ENCODE measurements at places on chromosomes 12 and 14.

DNA sequence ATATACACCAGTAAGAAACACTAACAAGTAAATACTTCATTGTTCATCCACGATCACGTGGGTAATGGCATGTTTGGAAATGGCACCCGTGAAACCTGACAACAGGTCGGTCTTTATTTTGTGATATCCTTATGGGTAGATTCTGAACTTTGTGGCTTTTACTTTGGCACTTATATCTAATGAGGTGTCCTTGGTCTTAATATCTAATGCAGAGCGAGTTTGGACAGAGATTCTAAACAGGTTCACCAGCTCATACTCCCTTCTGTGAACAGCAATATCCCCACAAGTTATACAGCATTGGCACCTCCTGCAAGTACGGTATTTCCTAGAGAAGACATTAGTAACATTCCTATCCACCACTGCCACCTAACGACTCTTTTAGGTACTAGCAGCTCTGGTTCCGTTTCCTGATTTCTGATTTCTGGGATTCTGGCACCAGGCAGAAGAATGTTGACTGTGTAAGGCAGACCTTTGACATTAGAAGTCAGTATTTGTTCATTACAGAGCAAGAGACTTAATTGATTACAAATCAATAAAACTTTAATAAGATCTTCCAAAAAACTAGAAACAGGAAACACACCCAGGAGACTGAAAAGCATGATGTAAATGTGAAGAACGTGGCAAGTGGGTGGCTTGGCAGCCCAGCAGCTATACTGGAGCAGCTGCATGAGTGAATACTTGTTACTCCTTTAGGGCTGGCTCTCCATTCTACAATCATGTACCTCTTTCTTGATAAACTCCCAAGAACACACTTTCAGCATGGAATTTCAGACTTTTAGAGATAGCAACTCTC lies 2.5 kb downstream of the ANG start:
- DNase-seq = peak; percentile 45

- no peak for DNase-seq
Measured at GRCh38 chr14:61192989-61193388, 88.1 kb downstream of the TMEM30B start.

DNA sequence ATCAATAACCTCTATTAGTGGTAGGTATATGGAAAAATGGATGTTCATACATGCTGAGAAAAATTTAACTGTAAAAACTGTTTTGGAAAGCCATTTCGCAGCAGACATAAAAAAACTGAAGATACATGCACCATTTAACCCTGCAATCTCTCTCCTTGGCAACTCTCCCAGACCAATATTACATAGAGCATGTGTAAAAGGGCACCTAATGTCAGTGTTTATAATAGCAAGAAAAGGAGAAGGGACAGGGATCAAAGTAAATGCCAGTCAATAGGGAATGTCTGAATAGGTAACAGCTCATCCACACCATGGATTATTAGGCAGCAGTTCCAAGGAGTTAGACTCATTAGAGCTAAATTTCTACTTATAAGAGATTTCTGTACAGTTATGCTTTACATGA lies 77.2 kb downstream of the BTG1 start:
- no peak for DNase-seq

DNA sequence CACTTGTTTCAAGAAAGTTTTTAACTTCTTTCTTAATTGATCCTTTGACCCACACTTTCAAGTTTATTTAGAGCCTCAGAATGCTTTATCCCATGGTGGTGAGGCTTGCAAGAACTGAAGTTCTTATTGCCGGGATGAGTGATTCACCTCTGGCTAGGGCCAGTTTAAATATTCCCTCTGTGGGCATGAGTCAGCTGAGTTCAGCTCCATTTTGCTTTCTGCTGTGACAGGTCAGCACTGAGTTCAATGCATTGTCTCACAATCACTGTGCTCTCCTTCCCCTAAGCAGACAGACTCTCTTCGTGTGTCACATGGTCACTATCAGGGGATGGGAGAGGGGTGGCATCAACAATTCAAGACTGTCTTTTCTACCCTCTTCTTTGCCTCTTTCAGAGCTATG lies 514.6 kb upstream of the FBXO33 start:
- DNase-seq = no peak

- DNase-seq = no peak
Measured at GRCh38 chr14:22651586-22651985, 7.4 kb upstream of the OR6J1 start.

GRCh38 chr12:13853471-13853870 lies 127.9 kb downstream of the GRIN2B start:
- DNase-seq = no peak

DNA sequence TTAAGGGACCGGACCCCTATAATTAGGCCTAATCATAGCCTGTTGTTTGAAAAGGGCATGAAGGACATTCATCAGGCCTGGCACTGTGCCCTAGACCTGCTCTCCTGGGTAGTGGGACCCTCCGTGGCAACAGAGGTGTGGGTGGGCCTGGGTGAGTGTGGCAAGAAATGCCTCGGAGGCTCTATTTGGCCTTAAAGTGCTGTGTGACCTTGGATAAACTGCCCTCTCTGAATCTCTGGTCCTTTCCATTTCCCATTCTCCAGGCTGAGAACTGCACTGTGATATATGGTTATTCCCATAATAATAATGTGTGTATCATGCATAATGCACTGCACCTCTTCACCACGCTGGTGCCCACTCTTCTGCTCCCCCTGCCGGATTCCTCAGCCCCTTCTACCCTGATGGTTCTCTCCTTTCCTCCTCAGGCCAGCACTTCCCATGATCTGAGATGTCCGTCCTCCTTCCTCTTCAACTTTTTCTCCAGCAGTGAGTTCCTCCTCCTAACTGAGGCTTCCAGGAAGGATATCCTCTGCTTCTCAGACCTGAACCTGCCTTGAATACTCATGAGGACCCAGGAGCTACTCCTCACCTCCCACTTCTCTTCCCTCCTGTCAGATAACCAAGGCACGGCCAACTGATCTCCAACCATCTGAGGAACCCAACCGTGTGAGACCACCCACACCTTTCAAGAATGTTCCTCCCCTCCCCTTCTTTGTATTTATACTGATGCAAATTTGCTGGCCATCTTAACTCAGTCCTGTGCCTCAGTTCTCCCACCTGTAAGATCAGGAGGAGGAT lies 111.0 kb upstream of the PZP start:
- no peak for DNase-seq

DNA sequence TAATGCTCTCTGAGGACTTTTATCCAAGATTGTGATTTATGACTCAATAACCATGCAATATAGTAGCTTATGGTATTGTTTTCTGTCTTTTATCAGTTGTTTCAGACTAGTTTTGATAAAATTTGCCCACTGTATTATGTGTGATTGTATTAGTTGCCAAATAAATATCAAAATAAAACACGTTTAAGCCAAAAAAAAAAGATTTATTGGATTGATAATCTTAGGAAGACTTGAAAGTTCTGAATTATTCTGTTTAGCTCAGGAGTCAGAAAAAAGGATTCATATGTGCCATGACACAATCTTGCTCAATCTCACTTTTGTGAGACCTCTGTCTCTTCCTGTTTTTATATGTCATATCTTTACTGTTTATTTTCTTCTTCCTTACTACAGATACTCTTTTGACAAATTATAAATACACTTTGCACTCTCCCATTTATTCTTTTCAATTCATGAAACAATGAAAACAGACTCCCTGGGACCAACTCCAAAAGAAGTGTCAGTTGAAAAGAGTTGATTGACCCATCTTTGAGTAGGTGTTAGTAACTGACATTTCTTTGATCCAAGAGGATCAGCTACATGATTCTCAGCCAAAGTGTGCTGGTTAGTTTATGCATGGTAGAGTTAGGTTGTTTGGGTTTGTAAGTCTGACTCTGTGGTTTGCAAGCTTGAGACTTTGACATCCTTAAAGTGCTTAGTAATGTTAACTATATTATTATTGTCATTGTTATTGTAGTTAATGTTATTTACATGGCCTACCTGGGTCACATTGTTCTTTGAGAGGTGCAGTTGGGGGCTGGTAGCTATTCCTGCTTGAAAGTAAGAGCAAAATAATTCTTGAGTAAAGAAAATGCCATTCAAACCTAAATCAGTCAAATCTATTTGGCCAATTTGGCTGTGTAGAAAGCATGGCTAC lies 2.5 kb downstream of the OR6C76 start:
- DNase-seq = no peak

DNA sequence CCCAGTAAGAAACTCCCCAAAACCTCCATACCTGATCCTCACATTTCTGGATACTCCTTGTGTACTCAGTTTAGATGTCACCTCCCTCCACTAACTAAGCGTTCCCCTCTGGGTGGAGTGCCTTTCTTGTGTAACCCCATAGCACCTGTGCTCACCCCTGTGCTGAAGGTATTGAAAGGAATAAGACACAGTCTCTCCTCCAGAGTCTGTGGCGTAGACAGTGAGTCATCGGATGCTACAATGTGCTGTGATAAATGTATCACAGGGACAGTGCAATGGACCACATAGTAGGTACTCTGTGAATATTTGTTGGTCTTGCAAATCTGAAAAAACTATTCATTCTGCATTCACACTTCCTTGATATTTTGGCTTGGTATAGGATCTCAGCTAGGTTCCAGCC lies 30.8 kb downstream of the TSPAN9 start:
- DNase-seq = no peak

Data from GM19239 (cell line).